ENCODE measurements at places on chromosomes 2 and 18.

GRCh38 chr2:62194558-62195420, 1.1 kb upstream of the B3GNT2 start:
- DNase-seq: no peak

DNA sequence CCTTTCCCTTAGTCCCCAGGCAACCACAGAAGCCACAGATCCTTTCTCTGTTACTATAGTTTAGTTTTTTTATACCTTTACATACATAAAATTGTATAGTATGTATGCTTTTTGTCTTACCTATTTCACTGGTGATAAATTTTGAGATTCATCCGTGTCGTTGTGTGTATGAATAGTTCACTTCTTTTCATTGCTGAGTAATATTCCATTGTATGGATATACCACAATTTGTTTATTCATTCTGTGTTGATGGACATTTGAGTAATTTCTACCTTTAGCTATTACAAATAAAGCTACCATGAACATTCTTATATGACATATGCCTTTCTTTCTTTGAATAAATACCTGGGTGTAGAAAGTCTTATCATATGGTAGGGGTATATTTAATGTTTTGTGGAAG, 102.8 kb upstream of the CERS6 start:
- DNase-seq: no peak

DNA sequence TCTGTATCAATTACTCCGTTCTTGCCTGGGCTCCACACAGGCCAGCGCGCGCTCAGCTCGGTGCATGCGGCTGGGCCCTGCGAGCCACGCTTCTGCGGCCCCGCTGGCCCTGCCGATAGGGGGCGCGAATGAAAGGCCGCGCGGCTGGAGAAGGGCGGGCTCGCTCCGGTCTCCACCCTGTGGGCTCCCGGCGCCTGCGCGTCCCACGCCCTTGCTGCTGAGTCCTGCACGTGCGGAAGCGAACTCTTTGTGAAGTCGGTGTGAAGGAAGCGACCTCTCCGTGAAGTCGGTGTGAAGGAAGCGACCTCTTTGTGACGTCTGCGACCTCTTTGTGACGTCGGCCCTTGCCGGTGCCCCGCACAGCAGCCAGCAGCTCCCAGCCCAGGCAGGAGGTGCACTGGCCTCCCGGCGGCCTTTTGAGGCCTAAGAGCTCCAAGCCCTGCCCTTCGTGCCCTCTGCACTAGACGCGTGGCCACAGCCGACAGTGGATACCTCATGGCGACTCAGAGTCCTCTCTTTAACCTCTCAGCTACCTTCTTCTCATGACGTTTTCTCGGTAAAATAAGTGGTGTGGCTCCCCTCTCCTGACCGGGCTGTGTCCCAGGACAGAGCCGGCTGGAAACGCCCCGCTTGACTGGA, 391.9 kb upstream of the RAB6C start:
- no peak for DNase-seq

DNA sequence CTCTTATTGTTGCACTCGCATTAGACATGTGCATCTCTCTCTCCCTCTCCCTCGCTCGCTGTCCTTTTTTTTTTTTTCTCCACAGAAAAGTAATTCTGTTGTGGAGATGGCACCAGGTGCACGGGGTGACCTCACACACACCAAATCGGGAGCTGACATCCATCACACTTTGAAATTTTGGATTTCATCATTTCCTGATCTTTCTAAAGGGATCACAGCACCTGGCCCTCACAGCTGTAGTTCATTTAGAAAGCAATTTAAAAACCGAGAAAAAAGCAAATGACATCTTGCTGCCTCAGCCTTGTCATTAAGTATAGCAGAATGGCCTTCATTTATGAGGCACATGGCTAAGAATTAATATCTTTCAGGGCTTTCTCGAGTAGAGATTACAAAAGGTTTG, 717.2 kb downstream of the RNF144A start:
- DNase-seq: no peak

GRCh38 chr2:24923106-24923505, 3.1 kb upstream of the ADCY3 start:
- DNase-seq: no peak

DNA sequence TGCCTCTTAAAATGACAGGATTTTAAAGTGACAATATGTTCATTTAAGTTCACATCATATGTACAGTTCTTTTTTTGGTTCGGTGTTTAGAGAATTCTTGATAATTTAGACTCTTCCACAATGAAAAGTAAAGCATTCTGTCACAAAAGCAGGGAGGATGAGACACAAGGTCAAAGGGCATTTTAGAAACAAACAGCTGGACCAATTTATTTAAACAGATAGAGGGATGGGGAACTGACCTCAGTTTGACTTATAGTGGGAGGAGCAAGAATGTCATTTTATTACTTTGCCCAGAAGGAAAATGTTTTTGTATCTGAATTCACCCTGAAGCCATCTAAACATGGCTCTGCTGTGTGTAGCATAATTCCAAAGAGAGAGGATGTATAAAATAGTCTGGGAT, 128.5 kb downstream of the MEIS1 start:
- DNase-seq: no peak

- DNase-seq: no peak
Measured at GRCh38 chr2:64630752-64631151, 23.0 kb downstream of the SERTAD2 start.

DNA sequence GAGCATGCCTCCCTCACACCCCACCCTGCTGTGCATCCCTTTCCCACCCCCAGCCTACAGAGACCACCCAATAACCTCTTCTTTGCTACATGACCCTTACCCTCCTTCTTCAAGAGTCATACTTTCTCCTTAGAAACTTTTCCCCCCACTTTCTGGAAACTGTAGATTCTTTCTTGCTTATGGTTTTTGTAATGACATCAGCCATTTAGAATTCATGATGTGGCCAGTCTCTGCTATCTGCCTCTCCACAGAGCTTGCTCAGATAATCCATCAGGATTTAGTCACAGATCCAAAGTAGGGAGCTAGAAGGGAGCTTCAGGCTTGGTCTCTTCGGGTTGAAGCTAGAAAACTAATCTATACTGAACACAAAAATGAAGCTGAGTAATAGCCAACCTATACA, 36.5 kb downstream of the GALM start:
- peak; percentile 66 for DNase-seq

DNA sequence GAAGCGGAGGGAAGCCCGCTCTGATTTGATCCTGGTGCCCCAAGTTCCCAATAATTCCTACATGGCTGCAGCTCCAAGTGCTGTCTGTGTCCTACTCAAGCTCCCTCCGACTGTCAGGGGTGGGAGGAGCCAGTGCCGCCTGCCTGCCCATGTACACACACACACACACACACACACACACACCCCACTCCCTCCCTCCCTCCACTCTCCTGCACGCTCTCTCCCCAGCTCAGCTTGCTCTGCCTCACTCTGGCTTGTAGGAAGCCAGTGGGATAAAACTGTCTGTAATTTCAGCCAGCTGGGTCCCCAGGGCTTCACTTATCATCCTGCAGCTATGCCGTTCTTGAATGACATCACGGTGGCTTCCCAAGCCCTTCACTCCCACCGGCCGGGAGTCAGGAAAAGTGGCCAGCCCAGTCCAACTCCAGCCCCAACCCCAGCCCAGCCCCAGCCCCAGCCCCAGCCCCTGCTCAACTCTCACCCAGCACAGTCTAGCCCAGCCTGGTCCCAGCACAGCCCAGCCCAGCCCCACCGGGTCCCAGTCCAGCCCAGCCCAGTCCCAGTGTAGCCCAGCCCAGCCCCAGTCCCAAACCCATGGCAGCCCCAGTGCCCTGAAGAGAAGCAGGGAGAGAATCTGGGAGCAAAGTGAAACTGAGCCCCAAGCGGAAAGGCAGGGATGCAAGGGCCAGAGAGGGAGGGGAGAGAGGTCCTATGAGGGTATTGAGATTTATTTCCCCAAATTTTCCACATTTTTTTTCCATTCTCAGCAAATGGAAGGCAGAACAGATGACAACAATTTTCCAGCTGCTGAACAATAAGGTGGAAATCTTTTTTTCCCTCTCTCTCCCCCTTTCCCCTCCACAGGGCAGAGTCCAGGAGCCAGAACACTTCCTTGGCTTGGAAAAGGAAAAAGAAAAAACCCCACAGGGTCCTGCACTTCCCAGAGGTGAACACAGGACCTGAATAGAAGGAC, 144.0 kb downstream of the TNS1 start:
- DNase-seq: peak; percentile 16

DNA sequence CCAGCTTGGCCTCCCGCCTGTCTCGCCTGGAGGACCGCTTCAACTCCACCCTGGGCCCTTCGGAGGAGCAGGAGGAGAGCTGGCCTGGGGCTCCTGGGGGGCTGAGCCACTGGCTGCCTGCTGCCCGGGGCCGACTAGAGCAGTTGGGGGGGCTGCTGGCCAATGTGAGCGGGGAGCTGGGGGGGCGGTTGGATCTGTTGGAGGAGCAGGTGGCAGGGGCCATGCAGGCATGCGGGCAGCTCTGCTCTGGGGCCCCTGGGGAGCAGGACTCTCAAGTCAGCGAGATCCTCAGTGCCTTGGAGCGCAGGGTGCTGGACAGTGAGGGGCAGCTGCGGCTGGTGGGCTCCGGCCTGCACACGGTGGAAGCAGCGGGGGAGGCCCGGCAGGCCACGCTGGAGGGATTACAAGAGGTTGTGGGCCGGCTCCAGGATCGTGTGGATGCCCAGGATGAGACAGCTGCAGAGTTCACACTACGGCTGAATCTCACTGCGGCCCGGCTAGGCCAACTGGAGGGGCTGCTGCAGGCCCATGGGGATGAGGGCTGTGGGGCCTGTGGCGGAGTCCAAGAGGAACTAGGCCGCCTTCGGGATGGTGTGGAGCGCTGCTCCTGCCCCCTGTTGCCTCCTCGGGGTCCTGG, 3.7 kb upstream of the KHK start:
- DNase-seq: no peak

DNA sequence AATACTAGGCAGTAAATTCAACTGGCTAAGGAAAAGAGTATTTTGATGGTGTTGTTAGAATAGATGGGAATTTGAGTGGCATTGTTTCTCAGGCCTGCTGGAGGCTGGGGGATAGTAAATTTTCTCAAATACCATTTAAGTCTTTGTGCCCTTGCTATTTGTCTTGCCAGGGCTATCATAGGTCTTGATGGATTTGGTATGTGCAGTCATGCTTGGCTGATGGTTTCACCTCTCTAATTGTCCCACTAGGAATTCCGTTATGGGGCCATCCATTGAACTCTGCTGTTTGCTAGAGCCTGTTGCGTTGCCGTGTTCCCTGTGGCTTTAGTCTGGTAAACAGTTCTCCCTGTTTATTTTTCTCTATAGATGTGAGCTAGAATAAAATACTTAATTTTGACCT, 438.1 kb upstream of the FAM98A start:
- no peak for DNase-seq

GRCh38 chr2:230975927-230976326, 20.0 kb upstream of the SPATA3 start:
- no peak for DNase-seq

- DNase-seq: no peak
Measured at GRCh38 chr2:209938906-209939305, 63.5 kb upstream of the RPE start.

DNA sequence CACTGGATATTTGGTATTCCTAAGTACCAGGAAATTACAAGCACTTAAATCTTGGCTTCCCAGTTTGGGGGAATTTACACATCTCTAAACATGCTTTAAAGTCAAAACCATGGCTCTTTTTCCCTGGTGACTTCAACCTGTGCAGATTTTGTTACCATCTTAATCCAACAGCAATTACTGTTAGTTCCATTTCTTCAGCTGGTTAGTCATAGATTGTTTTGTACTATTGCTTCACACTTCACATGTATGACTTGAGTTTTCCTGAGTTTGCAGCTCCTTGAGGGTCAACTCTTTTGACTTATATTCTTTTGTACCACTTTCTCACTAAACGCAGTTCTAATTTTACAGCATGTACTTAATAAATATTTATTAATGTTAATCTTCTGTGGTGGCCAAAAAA, 203.4 kb upstream of the RND3 start:
- DNase-seq: no peak

GRCh38 chr2:36433311-36434217, 78.0 kb downstream of the CRIM1 start:
- DNase-seq: no peak

DNA sequence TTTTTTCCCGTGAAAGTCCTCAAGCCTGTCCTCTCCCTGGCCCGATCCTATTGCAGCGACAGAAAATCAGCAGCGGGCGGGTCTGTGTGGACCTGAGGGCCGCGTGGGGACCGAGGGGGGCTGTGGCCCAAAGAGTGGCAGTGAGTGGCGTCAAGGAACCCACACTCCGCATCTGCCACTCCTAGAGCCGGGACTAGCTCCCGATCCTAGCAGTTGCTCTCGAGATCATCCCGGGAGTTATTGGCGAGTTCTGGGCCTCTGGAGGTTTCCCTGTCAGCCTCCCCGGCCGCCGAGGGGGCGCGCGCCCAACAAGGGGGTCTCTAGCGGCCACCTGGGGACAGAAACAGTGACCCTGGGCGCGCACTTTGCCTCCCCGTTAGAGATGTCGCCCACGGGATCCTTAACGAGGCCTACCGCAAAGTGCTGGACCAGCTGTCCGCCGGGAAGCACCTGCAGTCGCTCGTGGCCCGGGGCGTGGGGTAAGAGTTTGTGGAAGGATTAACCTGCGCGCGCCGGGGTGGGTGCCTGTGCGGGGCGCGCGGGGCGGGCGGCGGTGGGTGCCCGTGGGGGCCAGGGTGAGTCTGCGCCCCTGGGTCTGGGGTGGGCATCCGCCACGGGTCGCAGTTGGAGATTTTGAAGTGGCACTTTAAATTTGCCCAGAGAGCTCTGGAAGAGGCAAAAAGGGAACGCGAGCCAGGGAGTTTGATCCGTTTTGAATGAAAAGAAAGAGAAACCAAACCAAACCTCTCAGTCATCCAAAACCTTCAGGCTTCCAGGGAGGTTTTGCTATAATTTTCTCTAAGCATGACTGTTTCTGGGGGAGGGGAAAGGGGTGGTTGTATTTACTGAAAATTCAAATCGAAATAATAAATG, 3.5 kb downstream of the ADCYAP1 start:
- DNase-seq: no peak
